NCI-H1436 treated with DMSO at 0.1 percent for 48 hours (cell line): ENCODE measurements at places on chromosomes 13 and 19.

DNA sequence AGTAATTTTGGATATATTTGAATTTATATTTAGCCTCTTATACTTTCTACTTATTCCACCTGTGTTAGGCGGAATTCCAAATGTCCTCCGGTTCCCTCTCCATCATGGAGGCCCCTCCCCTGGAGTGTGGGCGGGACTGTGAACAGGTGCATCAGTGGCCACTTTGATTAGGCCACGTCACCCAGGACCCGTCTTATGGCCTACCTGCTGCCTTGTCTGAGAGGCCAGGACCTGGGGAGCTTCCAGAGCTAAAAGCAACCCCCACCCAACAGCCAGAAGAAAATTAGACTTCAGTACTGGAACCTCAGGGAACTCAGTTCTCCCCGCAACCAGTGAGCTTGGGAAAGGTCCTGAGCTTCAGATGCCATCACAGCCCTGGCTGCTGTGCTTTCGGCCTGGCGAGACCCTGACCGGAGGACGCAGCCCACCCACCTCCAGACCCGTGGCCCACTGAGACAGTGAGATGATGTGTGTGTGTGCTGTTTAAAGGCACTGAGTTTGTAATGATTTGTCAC is 200.2 kb upstream of the SOX1 start:
- no peak for DNase-seq

GRCh38 chr13:27023385-27024073 is 148.1 kb downstream of the USP12 start:
- no peak for DNase-seq

GRCh38 chr19:55692681-55693081 is 17.7 kb downstream of the EPN1 start:
- no peak for DNase-seq

DNA sequence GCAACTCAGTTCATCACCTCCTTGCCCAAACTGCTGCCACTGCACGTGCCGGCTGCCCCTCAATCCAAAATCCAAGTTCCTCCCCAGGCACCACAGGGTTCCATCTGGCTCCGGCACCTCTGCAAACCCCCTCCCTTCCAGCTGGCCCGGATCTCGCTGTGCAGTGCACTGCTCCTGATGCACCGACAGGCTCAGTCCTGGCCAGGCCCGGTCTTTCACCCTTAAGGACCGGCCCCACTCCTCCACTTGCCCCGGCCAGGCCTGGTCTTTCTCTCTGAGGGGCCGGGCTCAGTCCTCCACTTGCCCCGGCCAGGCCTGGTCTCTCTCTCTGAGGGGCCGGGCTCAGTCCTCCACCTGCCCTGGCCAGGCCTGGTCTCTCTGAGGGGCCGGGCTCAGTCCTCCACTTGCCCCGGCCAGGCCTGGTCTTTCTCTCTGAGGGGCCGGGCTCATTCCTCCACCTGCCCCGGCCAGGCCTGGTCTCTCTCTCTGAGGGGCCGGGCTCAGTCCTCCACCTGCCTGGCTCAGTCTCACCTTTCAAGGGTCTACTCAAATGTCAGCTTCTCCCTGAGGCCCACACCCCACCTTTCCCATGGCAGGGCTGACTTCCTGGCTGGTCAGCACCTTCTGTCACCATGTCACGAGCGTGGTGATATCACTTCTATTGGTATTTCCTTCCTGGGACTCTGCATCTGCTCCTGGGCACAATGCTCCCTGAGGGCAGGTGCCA is 6.9 kb downstream of the ZNF787 start:
- DNase-seq: no peak

- no peak for DNase-seq
These were observed 57.8 kb downstream of the COG3 start for GRCh38 chr13:45522571-45522970.
